ENCODE measurements at places on chromosomes 5 and 9.

DNA sequence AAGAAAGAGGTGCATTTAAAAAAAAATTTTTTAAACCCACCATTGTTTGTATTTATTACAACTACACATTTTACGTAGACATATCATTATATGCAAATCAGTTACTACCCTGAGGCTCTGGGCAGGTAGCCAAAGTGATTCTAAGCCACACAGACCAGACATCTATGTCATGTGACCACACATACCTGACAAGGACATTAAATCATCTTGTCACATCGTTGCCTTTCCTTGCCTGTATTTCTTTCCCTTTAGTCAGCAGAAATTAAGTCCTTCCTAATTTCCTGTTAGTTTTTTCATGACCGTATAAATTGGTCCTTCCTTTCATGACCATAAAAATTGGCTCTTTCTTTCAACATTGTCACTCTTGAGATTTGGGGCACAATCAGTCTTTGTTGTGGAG is 134.2 kb upstream of the MARCHF11 start:
- no peak for DNase-seq

- no peak for DNase-seq
Observed at GRCh38 chr9:23372703-23373102, 453.3 kb downstream of the ELAVL2 start.

- no peak for DNase-seq
Observed at GRCh38 chr5:89262030-89262429, 379.0 kb upstream of the MEF2C start.

- DNase-seq, result no peak
Observed at GRCh38 chr9:22650145-22650544, 203.5 kb downstream of the DMRTA1 start.

- no peak for DNase-seq
Observed at GRCh38 chr5:142807372-142807911, 37.3 kb downstream of the ARHGAP26 start.

GRCh38 chr9:115035841-115036612 is 81.9 kb downstream of the TNC start:
- DNase-seq, result peak; percentile 32

GRCh38 chr5:135237748-135238103 is 161.3 kb downstream of the MACROH2A1 start:
- DNase-seq, result no peak

DNA sequence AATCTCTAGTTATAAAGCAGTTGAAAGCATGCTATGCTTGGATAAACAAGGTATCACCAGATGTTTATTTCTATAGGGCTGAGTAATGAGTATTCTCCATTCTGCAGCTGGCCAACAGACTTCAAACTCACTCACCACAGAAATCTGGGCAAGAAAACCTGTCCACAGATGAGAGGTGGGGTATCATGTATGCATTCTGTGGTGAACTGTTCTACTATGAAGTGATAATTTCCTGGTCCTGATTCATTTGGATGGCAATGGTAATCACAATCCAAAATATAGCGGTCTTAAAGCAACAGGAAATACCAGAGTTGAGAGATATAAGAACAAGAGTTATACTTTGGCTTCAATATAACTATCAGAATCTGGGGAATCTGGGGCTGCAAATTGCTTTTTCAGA is 65.9 kb upstream of the EFNA5 start:
- DNase-seq, result no peak

GRCh38 chr9:135341612-135342169 is 137.9 kb upstream of the PPP1R26 start:
- DNase-seq, result no peak

DNA sequence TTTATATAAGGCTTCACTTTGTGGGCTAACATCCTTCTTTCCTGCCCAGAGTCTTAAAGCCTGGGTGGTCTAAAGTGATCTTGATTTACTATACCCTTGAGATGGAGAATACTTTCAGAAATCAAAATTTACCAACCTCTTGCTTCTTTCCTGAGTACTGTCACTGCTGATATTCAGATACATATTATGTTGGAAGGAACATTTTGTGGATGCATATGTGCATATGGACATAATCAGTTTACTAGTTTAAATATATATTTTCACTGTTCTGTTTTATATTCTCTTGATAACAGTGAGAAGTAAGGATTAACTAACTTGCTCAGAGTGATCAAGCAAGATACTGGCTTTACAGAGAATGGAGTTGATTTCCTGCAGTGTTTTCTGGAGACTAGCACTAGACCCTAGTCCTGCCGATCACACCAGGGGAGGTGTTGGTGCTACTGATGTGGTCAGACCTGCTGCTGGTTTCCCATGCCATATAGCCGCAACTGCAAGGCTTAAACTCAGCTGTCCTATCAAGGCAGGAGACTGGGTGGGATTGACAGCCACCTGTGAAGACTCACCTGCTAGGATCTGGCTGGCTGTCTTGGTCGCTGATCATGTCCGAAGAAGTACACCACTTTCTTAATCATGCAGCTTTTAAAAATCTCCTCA is 57.6 kb downstream of the SLF1 start:
- no peak for DNase-seq

- no peak for DNase-seq
Observed at GRCh38 chr9:94927048-94927761, 200.7 kb downstream of the AOPEP start.

- DNase-seq, result no peak
Observed at GRCh38 chr5:123997462-123998215, 485.7 kb downstream of the CSNK1G3 start.

GRCh38 chr9:95649801-95650213 is 133.0 kb upstream of the PTCH1 start:
- DNase-seq, result no peak

GRCh38 chr5:90438100-90438499 is 28.5 kb upstream of the CETN3 start:
- DNase-seq, result no peak

DNA sequence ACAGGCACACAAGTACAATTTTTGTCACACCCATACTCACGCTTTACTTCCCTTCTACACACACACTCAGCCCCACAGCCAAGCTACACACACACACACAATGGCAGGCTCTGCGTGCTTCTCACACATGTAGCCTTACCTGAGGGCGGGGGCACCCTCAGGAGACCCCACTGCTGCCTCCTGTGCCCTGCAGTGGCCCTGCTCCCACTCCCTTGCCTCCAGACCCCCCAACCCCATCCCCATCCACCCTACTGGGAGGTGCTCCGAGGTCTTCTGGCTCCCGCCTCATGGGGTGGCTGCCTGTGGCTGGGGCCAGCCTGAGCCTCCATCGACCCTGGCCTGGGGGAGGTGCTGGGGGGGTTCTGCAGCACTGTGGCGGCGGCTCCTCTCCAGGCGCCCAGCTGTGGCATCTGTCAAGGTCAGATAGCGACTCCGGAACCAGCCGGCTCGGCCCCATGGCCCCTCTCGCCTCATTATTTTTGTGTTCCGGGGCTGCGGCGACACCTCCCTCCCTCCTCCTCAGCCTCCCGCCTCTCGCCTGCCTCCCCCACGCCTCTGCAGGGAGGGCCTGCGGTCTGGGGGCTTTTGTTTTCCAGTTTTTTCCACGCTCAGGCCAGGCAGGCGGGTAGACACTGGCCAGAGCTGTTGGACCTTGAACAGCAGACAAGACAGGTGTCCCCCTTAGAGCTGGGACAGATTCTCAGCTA is 21.7 kb downstream of the CXXC5 start:
- no peak for DNase-seq

- no peak for DNase-seq
Observed at GRCh38 chr9:104927216-104927911, 591 bp downstream of the ABCA1 start.

DNA sequence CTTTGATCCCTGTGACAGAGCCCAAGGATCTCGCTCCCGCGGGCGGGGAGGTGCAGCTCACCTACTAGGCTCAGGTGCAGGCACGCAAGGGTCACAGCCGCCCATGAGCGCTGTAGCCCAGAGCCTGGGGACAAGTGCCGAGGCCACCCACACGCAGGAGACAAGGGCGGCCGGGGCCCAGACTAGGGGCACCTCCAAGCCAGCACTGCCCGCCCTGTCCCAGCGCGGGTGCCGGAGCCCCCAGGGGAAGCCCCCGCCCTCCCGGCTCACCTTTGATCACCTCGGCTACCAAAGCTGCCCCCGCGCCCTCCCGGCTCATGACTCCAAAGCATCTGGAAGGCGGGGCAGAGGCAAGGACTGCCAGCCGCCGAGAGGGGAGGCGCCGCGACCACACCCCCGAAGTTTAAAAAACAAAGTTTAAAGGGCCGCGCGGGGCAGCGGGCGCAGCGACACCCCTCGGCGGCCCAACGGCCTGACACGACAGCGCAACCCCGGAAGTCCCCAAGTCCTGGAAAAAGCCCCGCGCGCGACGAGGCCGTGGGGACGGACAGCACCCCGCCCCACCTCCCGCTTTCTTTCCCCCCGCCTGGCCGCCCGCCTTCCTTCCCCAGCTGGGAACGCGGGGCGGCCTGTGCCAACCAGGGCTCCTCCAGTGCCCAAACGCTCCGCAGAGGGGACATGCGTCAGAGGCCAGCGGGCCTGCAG is 53.0 kb downstream of the CDC14B start:
- DNase-seq, result peak; percentile 88

DNA sequence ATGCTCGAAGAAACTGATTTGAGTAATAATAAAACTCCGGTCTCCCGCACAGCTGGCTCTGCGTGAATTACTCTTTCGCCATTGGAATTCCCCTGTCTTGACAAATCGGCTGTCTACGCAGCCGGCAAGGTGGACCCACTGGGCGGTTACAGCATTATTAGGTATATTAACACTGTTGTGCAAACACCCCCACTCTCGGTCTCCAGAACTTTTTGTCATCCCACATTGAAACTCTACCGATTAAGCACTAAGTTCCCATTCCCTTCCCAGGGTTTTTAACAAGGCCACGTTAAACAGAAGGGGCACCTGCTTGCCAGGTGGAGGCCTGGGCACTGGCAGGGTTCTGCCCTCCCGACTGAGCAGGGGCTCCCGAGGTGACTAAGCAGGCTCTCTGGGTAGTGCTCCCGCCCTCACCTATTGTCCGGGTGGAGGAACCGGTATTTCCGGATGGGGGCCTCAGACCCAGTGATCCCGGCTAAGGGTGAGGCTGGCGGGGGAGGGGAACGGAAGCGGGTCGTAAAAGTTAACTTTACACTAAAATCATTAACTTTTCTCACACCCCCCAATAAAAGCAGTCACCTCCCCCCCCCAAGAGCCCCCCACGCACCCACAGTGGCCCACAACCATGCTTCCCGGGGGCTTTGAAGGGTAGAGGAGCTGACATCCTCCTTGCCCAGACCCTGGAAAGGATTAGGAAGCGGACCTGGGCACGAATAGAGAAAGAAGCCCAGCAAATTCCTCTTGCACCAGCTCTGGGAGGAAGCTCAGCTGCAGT is 53.5 kb upstream of the TJP2 start:
- DNase-seq, result peak; percentile 8

DNA sequence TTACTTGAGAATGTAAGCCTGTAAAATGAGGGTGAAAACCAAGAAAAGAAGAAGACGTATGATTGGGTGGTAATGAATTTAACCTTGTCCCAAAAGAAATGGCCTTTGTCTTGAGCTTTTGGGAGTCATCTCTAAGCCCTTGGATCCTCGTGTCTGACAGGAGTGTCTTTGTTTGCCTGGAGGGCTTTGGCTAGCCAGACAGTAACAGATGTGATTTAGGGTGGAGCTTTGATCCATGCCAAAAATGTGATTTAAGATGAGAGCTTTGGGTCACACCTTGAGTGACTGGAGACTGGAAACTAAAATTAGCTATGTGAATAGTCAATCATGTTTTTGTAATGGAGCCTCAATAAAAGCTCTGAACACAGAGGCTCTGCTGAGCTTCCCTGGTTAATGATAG is 25.9 kb upstream of the ZFAND5 start:
- DNase-seq, result no peak

DNA sequence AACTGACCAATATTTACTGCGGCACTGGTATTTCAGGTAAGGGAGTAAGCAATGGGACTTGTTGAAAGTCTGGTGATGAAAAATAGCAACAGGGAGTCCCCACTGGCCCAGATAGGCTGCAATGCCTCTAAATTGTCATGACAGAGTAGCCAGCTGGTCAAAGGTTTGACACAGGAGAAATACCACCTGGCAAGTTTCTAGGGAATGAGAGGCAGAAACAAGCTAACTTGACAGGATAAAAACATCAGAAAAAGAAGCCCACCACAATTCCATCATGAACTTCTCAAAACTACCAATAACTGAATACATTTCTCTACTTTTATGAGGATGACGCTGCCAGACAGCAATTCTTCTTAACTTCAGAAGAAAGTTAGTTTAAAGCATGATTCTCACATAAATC is 99.8 kb downstream of the STRBP start:
- DNase-seq, result no peak

DNA sequence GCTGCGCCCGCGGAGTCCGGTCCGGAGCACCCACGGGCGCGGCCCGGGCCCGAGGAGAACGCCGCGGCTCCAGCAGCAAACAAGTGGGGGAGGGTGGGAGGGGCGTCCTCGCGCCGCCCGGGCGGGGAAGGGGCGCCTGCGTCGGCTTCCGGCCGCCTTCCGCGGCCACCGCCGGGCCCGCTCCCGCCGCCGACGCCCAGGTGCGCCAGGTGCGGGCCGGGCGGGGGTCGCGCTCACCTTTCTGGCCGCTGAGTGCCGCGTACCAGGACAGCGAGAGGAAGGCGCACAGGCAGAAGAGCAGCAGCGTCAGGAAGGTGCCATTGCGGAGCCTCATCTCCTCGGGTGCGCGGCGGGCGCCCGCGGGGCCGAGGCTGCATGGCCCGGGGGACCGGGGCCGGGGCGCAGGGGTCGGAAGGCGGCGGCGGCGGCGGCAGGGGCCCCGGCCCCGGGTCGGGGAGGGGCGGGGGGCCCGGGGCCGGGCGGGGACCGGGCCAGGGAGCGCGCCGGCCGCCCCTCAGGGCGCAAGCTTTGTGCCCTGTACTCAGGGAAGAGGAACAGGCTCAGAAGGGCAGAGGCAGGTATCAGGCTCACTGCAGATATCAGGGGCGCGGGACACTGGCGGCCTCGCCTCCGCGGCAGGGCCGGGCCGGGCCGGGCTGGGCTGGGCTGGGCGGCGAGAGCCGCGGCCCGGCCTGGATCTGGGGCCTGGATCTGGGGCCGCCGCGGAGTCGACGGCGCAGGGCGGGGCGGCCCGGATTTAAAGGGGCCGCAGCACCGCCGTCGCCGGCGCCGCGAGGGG is at the start of gene MGAT4B:
Gene MGAT4B, minus strand, starts transcription at position 617 of the 799 bp plus-strand sequence. Its CDS starts 283 bp downstream, at position 334.
- peak; percentile 32 for DNase-seq

GRCh38 chr9:36659500-36659899 is 86.8 kb downstream of the MELK start:
- DNase-seq, result no peak

GRCh38 chr5:31192442-31192841 is 1.0 kb upstream of the CDH6 start:
- DNase-seq, result no peak

DNA sequence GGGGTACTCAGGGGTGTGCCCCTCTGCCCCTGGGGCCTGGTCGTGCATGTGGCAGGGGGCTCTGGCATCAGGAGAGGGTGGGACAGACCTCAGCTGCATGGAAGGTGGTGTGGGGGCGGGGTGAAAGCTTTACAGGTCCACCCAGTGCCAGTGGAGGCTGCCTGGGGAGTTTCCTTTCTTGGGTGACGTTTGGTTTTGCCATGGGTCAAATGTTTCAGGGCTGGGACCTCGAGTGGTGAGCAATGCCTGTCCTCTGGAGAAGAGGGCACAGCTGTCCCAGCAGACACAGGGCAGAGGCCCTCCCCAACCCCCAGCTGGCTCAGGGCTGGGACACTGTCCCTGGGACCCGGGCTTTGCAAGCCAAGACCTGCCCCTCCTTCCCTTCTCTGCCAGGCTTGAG is 3.6 kb downstream of the RXRA start:
- no peak for DNase-seq
